ENCODE measurements at places on chromosomes 5 and 9. TPM values are rescaled to one million over a fixed set of nuclear protein-coding genes. Genes with fewer than 3 reads are reported as not detected.
A peak's percentile ranks its signal among the peaks of the same experiment; 100 is the strongest.

Gene MOB3B
- total RNA-seq: 41.7 TPM

GRCh38 chr5:6868171-6868570, 154.9 kb downstream of the TENT4A start:
- no peak for DNase-seq

- no peak for DNase-seq
These were observed 6.1 kb upstream of the MOB3B start for GRCh38 chr9:27535701-27536118.

Gene ADGRD2
- not detected for total RNA-seq

DNA sequence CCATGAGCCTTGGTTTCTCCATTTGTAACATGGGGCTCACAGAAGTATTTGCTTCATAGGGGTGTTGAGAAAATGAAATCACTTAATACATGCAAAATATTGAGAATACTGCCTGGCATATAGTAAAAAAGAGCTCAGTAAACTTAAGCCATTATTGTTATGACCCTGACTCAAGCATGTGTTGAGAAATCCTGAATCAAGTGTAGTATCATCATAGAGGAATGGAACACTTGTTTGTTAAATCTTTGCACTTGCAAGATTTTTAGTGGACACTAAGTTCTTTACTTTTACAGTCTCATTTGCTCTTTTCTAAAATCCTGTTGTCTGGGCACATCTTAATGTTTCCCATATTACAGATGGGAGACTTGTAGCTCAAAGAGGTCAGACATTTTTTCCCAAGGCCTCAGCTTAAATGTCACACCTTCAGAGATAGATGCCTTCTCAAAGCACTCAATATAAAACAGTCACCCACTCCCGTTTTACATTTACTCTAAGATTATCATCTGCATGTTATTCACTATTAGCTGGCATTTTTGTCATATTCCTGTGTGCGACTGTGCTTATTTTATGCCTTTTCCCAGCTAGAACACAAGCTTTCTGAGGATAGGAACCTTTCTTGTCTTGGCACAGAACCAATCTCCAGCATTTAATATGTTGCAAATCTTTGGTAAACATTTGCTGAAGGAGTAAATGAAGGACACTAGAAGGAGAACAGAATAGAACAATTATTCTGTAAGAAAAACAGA, 250.0 kb upstream of the TNC start:
- no peak for DNase-seq

GRCh38 chr5:56329652-56330051, 96.5 kb upstream of the ANKRD55 start:
- DNase-seq: no peak

GRCh38 chr5:141850244-141850768, 27.9 kb downstream of the PCDH1 start:
- DNase-seq: no peak

DNA sequence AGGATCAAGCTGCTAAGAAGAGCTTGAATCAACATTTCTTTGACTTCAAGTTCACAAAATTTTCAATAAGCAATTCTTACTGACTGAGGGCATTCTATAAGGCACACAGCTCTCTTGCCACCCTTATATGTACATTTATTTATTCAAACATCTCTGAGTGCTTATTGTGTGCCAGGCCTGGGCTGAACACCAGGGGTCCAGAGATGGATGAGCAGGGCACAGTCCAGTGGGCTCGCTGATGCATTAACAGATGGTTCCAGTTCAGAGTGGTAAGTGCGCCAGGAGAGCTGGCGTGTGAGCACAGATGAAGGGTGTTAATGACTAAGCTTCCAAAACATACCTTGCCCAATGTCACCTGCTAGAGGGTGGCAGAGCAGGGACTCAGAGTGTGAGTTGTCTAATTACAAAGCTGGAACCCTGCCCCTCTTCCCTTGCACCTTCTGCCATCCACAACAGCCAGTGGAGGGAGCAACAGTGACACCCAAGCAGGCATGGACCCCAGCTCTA, 24.6 kb downstream of the ALG2 start:
- DNase-seq: no peak

DNA sequence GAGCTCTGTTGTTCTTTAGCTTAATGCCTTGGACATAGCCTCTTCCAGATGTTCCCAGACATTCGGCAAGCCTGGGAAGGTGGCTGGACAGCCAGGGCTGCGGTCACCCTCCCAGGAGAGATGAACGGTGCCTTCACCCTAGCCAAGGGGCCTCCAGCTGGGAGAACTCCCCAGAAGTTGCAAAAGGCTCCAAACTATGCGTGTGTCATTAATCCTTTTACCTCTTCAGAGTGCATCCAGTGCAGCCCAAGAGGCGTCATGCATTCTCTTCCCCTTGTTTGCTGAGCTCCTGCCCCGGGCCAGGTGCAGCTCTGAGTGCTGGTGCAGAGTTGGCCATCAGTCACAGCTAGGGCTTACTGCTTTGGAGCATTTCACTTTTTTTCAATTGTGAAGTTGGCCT, 22.8 kb downstream of the HMCN2 start:
- DNase-seq: no peak

GRCh38 chr5:22102823-22103359, 750.3 kb downstream of the CDH12 start:
- DNase-seq: no peak

GRCh38 chr9:21611891-21612290, 129.8 kb upstream of the IFNE start:
- DNase-seq: no peak

DNA sequence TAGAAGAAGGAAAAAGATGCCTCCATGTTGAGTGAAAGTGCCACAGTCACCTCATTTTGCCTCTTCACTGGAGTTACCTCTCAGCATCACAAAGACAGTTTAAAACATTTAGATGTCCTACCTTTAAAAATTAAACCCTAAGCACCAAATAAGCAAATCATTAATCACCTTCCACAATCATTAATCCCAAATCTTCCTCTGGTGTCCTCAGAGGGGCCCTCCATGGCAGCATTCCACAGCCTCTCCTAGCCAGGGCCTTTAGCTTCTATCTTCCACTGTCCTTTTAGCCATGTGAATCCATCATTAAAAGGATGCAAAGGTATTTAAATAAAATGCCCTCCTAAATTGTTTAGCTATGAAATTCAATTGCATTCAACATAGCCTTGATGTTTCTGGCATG, 310.8 kb downstream of the PDE4D start:
- DNase-seq: no peak

- DNase-seq: peak; percentile 71
These were observed 1.5 kb downstream of the ASS1 start for GRCh38 chr9:130446101-130446861.

DNA sequence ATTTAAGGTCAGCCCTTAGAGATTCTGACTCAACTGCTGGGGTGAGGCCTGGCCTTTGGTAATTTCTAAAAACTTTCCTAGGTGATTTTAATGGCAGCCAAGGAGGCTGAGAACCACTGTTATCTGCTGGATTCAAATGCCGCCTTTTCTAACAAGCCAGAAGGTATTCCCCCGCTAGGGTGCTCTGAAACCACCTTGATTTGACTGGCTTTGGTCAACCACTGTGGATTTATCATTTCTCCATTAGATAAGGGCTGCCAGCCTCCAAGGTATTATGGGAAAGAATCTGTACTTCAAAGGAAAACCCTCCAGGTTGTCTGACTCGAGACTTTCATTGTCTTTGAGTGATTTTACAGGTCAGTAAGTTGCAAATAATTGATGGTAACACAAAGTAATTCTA, 4.3 kb downstream of the ANXA6 start:
- no peak for DNase-seq

Gene C9
- total RNA-seq: not detected

- DNase-seq: no peak
These were observed 6.8 kb downstream of the OBP2A start for GRCh38 chr9:135552698-135553171.

- DNase-seq: no peak
These were observed 374.7 kb downstream of the ZSWIM6 start for GRCh38 chr5:61706751-61707150.

Gene LCN12
- 10.7 TPM for total RNA-seq

DNA sequence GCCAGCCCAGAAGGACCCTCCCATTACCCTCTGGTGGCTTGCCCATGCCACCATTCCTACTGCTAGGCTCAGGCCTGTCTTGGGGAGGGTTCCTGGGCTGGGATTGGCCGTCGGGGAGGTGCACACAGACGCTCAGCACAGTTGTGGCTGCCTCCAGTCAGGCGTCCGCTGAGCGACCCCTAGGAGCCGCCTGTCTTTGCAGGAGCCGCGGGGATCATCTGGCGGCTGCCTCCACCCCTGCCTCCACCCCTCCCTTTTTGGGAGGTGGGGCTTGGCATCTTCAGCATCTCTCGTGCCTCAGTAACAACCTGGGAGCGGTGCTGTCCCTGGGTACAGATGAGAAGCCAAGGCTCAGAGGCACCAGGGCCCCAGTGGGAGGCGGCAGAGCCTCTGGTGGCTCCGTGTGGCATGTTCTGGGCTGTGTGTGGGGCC, 39.6 kb downstream of the RXRA start:
- no peak for DNase-seq

DNA sequence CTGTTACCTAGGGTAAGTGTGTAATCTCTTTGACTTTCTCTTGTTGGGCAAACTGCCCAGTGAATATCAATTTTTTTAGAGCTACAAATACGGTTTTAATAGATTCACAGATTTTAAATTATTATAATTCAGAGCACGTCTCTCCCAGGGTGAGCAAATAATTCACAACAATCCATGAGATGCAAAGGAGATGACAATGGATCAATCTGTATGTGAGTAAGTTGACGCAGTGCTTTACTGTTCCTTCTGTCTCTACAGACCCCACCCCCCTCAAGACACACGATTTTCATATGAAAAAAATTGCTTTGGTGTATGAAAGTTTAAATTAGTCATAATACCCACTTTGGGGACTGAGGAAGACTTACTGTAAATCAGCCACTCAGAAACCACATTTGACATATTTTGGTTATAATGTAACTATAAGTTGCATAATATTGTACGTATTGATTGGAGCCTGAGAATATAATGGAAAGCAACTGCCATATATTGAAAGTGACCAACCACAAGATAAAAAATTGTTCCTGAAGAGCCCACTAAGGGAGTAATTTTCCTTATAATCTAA, 201.7 kb downstream of the BNC2 start:
- DNase-seq: no peak

- DNase-seq: peak; percentile 53
These were observed 35.4 kb downstream of the PRLR start for GRCh38 chr5:35194635-35195471.

Gene IFNK
- total RNA-seq: not detected

GRCh38 chr9:92627651-92628050, 42.3 kb downstream of the IPPK start:
- no peak for DNase-seq

DNA sequence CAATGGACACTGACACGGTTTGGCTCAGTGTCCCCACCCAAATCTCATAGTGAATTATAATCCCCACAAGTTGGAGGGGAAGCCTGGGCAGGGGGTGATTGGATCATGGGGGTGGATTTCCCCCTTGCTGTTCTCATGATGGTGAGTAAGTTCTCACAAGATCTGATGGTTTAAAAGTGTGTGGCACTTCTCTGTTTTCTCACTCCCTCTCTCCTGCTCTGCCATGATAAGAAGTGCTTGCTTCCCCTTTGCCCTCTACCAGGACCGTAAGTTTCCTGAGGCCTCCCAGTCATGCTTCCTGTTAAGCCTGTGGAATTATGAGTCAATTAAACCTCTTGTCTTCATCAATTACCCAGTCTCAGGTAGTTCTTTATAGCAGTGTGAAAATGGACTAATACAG, 115.8 kb upstream of the KIF2A start:
- DNase-seq: no peak

- DNase-seq: no peak
These were observed 87.1 kb downstream of the SEMA4D start for GRCh38 chr9:89410641-89411350.

Gene ANXA2R
- total RNA-seq: 1.3 TPM

Measured in mucosa of descending colon (tissue), 3 donors.